ENCODE measurements at places on chromosomes 16 and 17. TPM values are rescaled to one million over a fixed set of nuclear protein-coding genes. Genes with fewer than 3 reads are reported as not detected.

TRPV3 gene
- polyA plus RNA-seq, result not detected

XYLT1 gene
- polyA plus RNA-seq, result 1.4 TPM

DNA sequence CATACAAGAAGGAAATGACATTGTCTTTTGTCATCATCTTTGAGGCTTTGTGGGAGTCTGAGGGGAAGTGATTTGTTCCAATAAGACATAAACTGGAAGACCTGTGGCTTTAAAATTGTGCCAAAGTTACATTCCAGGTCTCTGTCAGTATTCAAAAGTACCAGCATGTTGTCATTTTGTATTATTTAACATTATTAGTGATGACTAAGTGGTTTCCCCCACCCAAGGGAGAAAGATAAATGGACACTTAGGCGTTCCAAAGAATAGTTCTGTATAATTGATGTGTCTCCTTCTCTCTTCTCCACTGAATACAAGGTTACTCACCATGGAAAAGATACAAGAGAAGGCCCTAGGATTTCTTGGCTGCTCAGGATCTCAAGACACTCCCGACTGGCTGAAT is 3.8 kb downstream of the CFAP97D1 start:
- no peak for DNase-seq

DNA sequence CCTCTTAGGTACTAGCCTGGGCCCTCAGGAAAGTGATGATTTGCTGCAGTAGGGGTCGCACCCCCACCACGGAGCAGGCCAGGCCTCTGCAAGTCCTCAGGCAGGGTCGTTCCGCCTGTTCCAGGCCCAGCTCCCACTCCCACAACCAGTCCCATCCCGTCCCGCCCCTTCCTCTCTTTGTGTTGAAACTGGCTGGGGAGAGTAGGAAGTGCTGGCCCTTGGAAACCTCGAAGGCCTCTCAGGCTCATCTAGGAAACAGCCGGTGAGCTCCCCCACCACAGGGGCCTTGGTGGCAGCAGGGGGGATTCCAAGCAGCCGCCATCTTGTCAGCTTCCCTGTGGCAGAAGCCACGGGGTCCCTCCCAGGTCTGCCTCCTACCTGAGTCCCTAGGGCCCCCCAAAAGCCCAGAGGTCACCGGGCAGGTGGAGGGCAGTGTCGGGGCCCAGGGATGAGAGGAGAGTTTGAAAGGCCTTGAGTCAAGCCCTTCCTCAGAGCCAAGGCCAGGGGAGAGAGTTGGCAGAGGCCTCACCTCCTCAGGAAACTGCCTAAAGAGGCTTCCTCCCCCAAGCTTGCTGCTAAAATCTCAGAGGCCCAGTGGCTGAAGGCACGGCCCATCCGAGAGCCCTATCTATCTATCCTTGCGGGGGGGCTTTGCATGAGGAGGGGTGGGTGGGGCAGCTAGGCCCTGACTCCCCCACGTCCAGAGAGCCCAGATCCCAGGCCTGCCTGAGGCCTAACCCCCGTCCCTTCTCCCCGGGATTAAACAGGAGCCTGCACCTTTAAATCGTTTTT is 22.2 kb downstream of the MMP15 start:
- DNase-seq, result no peak

COX6A2 gene
- polyA plus RNA-seq, result not detected

- no peak for DNase-seq
Measured at GRCh38 chr16:50297301-50298074, 31.1 kb downstream of the ADCY7 start.

GRCh38 chr16:47008174-47008573 is 34.7 kb upstream of the DNAJA2 start:
- no peak for DNase-seq

GPR179 gene
- polyA plus RNA-seq, result not detected

DNA sequence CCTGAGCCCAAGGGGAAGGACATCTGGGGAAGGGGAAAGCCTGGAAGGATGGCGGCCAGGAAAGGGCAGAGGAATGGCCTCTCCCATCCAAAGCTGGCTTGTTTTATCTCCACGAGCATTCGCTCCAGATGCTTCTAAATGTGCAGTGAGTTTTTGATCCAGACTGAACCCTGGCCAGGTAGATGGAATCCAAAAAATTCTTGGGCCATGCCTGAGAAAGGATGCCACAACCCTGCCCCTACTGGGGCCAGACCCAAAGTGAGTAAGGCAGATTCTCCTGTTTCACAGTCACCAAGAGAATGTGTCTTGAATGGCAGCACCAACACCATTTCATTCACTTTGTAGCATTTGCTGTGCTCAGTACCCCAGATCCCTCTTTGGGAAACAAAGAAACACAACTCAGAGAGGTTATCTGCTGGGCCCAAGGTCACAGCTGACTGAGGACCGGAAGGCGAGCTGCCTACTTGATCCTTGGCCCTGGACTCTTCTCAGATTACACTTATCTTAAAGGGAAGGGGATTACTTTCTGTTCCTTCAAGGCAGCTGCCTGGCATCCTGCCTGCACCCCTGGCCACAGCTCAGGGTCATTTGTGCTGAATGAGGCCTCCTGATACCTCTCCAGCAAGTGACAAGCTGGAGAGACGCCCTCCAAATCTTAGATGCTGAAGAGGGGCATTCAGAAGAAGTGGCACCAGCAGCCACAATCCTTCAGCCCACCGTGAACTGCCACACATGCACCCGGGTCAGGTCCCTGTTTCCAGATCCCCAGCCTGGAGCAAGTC is 3.6 kb downstream of the LRRC75A start:
- DNase-seq, result no peak

CD300E gene
- not detected for polyA plus RNA-seq

DHRS7C gene
- polyA plus RNA-seq, result not detected

GRCh38 chr17:77064598-77064997 is 76.2 kb upstream of the SEC14L1 start:
- no peak for DNase-seq

DNA sequence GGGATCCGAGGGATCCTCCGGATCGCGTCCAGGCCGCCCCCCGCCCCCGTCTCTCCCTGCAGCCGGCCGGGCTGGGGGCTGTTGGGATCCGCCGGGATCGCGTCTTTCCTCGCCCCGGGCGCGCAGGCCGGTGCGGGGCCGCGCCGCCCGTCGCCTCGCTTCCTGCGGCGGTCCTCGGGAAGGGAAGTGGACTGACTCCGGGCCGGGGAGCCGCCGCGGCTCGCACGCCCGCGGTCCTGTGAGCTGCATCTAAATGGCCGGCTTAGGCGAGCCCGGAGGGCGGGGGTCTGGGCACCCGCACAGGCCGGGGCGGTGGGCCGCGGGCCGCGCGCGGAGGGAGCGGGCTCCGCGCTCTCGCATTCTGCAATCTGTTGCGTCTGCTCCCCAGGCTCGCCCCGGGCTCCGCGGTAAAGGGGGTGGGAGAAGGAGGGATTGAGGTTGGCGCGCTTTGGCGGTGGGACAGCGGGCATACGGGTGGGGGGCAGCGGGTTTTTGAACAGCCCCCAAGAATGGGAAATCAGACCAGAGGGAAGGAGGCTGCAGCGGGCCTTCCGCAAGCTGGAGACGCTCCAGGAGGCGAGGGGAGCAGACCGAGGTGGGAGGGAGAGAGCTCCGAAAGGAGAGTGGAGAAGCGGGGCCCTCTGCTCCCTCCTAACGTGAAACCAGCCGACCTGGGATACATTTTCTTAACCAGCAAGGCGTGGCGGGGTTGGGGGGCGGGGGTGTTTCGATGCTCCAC is 2.2 kb downstream of the TMEM132E start:
- no peak for DNase-seq

GRCh38 chr17:3750296-3750695 is 26.6 kb downstream of the HASPIN start:
- no peak for DNase-seq

- DNase-seq, result no peak
Measured at GRCh38 chr16:30996324-30996984, 11.4 kb downstream of the HSD3B7 start.

DNA sequence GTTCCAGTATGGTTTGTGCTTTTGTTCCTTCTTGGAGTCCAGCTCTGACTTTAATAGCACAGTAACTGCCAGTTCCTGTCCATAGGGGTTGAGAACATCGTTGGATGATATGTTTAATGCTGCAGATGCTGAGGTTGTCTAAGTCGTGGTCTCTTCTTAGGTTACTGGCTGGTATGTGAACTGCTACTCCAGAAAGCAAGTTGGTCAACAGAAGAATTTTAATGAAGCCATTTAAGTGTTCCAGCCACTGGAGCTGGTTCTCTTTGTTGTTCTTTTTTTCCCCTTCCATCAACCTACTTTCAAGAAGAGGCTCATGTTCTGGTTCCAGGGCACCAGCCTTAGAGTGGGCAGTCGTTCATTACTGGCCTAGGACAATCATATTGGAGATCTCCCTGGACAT is 140.3 kb upstream of the TBX2 start:
- DNase-seq, result no peak

KRTAP16-1 gene
- polyA plus RNA-seq, result not detected

DNA sequence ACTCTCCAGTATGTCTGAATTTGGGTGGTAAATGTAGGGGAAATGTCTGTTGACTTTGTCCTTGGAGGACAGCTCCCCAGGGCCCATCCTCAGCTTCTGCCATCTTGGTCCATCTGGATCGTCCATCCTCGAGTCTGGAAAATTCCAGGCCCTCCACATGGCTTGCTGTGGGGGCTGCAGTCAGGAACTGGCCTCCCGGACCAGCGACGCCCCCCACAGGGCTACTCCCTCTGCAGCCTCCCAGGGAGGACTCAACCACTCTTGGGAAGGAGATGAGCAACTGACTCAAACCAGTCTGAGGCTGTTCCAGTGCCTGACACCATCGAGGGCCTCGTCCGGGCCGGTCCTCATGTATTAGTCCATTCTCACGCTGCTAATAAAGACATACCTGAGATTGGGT is 5.5 kb upstream of the ZG16B start:
- DNase-seq, result no peak

GRCh38 chr17:68794636-68795434 is 160.4 kb downstream of the ABCA8 start:
- DNase-seq, result no peak

ANKRD40CL gene
- not detected for polyA plus RNA-seq

- peak; percentile 74 for DNase-seq
Measured at GRCh38 chr17:48453447-48453846, 23.4 kb upstream of the SKAP1 start.

DNA sequence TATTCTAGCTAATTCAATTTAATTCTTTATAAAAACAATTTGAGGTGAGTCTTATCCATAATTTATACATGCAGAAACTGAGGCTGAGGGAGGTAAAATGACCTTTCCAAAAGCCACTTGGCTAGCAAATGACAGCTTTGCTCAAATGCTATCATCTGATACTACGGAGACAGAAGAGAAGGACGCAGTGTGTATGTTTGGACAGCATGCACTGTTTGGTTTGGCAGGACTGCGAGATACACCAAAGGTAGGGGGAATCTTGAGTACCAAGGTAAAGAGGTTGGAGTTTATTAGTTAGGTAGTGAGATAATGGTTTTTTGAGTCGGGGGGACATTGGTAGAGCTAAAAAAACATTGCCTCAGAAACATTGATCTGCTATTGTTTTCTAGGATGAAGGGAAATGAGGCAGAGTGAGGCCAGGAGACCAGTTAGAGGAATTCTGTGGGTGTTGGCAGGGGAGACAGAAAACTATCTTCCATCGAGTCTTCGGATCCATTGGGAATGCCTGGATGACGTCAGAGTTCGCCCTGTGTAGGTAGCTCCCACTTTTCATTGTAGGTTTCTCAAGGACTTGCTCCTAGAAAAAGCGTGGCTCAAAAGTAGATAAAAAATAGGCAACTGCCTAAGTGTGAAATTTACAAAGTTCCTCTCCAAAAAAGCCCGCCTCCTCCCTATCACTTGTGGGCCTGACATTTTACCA is 2.5 kb upstream of the HS3ST4 start:
- no peak for DNase-seq

- no peak for DNase-seq
Measured at GRCh38 chr17:18163547-18163946, 20.1 kb upstream of the ALKBH5 start.

DNA sequence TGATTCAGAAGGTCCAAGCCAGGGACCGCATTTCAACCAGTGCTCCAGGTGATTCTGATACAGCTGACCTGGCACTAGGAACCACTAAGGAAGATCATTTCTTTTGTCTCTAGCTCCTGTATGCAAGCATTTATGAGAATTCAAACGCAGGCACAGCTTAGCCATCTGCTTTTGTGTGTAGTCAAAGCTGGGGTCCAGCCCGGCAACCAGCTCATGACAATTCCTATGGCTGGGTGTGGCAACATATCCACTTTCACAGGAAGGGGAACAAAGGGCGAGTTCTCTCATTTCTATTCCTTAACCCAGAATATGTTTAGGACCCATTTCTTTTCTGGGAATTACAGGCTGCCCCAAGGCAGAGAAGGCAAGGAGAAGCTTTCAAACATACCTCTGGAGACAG is 27.3 kb upstream of the COG7 start:
- DNase-seq, result no peak

DNA sequence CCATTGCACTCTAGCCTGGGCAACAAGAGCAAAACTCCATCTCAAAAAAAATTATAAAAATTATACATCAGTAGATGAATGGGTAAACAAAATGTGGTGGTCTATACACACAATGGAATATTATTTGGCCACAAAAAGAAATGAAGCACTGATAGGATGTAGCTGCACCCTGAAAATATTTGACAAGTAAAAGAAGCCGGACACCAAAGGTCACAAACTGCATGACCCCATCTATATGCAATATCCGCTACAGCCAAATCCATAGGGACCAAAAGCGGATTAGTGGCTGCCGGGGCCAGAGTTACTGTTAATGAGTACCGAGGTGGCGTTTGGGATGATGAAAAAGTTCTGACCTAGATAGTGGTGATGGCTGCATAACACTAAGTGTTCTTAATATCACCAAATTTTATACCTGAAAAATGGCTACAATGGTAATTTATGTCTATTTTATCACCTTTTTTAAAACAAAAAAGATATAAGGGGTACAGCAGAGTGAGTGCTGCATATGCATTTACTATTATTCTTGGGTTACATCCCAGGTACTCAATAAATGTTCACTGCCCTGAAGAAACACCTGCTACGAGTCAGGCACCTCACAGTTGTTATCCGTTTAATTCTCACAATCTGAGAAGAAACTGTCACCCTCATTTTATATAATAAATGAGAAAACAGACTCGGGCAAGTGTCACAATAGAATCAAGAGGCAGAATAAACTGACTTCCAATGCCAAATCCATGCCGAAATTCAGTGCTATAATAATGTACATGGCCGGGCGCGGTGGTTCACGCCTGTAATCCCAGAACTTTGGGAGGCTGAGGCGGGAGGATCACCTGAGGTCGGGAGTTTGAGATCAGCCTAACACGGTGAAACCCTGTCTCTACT is 807 bp upstream of the HBQ1 start:
- no peak for DNase-seq

- DNase-seq, result no peak
Measured at GRCh38 chr16:70437017-70437581, 1.8 kb downstream of the ST3GAL2 start.

FBXO39 gene
- polyA plus RNA-seq, result not detected

- no peak for DNase-seq
Measured at GRCh38 chr17:9383826-9384225, 191.8 kb downstream of the STX8 start.
